Hindlimb muscle (tissue), 1 donor: ENCODE measurements at places on chromosomes 5 and 9. TPM values are rescaled to one million over a fixed set of nuclear protein-coding genes. Genes with fewer than 3 reads are reported as not detected.

Gene HMCN2
- polyA plus RNA-seq = 7.5 TPM

Gene CCDC171
- 2.2 TPM for polyA plus RNA-seq

Gene DNAH5
- 0.83 TPM for polyA plus RNA-seq

Gene FAM13B
- polyA plus RNA-seq = 24.6 TPM

Gene SEMA6A
- 64.4 TPM for polyA plus RNA-seq

Gene CTSV
- 0.39 TPM for polyA plus RNA-seq

Gene OR1N2
- not detected for polyA plus RNA-seq

Gene IFT74
- 13.4 TPM for polyA plus RNA-seq

Gene SLC36A2
- 0.49 TPM for polyA plus RNA-seq

Gene FCN1
- polyA plus RNA-seq = 3.8 TPM

Gene CTNND2
- polyA plus RNA-seq = 0.66 TPM

Gene SLC6A7
- 0.22 TPM for polyA plus RNA-seq

Gene DUSP1
- polyA plus RNA-seq = 70.4 TPM

Gene PCSK5
- 11.3 TPM for polyA plus RNA-seq

Gene ABO
- polyA plus RNA-seq = 4.5 TPM

Gene STK10
- 28.1 TPM for polyA plus RNA-seq

Gene LCN9
- not detected for polyA plus RNA-seq

Gene AFAP1L1
- 129 TPM for polyA plus RNA-seq

Gene GRIA1
- polyA plus RNA-seq = 0.28 TPM

Gene SAXO1
- 0.06 TPM for polyA plus RNA-seq

Gene LIX1
- 4.2 TPM for polyA plus RNA-seq

Gene MEIKIN
- polyA plus RNA-seq = not detected

Gene GPR151
- polyA plus RNA-seq = not detected

Gene JAK2
- polyA plus RNA-seq = 12.3 TPM

Gene MYOT
- polyA plus RNA-seq = 268 TPM

Gene FOXD4
- polyA plus RNA-seq = 2.7 TPM

Gene HBEGF
- 19.4 TPM for polyA plus RNA-seq

Gene ANKRD55
- 0.27 TPM for polyA plus RNA-seq

Gene PNPLA7
- polyA plus RNA-seq = 4.5 TPM

Gene SAPCD2
- polyA plus RNA-seq = 3.9 TPM

Gene ATOSB
- polyA plus RNA-seq = 12.7 TPM

Gene LCN1
- polyA plus RNA-seq = not detected

Gene IFNA21
- polyA plus RNA-seq = not detected

Gene LECT2
- not detected for polyA plus RNA-seq

Gene COL27A1
- polyA plus RNA-seq = 36.9 TPM

Gene HARS2
- polyA plus RNA-seq = 24.7 TPM

Gene LCN15
- polyA plus RNA-seq = 0.62 TPM

Gene C5orf52
- polyA plus RNA-seq = not detected

Gene MRPS30
- polyA plus RNA-seq = 35.0 TPM

Gene TAF11L5
- not detected for polyA plus RNA-seq

Gene CSNK1G3
- 20.7 TPM for polyA plus RNA-seq

Gene MARVELD2
- polyA plus RNA-seq = 0.25 TPM

Gene STK32A
- polyA plus RNA-seq = 0.49 TPM

Gene HAND1
- polyA plus RNA-seq = not detected

Gene TRIM41
- polyA plus RNA-seq = 18.7 TPM

Gene SVEP1
- polyA plus RNA-seq = 20.6 TPM

Gene SLC45A2
- polyA plus RNA-seq = 0.65 TPM

Gene IFNK
- polyA plus RNA-seq = not detected

Gene ARHGAP26
- polyA plus RNA-seq = 13.8 TPM

Gene DMRT3
- polyA plus RNA-seq = not detected

Gene COL23A1
- 1.8 TPM for polyA plus RNA-seq
